GM23248 (cell line): ENCODE measurements at places on chromosomes 4 and X. TPM values are rescaled to one million over a fixed set of nuclear protein-coding genes. Genes with fewer than 3 reads are reported as not detected.
A peak's percentile ranks its signal among the peaks of the same experiment; 100 is the strongest.

Gene CXCL6
- 8.1 and 13.5 TPM in 2 replicates for total RNA-seq

Gene NLGN4X
- under 0.01 TPM in 1 of 2 replicates, not detected in the other for total RNA-seq

DNA sequence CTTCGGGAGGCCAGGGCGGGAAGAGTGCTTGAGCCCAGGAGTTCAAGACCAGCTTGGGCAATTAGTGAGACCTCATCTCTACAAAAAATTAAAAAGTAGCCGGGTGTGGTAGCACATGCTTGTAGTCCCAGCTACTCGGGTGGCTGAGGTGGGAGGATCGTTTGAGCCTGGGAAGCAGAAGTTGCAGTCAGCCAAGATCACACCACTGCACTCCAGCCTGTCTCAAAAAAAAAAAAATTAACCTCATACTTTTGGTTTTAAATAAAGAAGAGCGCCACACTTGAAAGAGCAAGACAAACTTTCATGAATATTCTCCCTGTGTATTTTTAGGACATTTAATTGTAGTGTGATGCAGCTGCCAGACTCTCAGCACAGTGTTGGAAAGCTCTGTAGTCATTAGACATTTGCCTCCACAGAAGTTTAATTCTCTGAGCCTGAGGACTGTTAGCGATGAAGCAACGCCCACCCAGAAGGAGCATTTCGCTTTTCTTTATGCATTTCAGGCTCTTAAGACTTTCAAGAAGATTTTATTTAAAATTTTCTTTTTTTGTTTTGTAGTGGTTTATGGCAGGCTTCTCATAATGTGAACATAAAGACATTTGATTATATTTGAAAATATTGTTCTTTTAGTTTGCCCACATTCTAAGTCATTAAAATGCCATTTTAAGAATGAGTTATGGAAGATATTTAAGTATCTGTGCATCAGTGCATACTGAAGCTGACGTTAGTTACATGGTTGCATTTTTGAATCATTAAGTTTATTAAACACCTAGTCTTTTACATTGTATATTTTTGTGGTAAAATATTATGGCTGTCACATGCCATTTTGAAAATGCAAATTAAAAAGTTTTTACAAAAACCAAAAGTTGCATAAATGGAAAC, 45.8 kb downstream of the DCLK2 start:
- DNase-seq = no peak
- no peak overlapping the region for H3K4me3 ChIP-seq

DNA sequence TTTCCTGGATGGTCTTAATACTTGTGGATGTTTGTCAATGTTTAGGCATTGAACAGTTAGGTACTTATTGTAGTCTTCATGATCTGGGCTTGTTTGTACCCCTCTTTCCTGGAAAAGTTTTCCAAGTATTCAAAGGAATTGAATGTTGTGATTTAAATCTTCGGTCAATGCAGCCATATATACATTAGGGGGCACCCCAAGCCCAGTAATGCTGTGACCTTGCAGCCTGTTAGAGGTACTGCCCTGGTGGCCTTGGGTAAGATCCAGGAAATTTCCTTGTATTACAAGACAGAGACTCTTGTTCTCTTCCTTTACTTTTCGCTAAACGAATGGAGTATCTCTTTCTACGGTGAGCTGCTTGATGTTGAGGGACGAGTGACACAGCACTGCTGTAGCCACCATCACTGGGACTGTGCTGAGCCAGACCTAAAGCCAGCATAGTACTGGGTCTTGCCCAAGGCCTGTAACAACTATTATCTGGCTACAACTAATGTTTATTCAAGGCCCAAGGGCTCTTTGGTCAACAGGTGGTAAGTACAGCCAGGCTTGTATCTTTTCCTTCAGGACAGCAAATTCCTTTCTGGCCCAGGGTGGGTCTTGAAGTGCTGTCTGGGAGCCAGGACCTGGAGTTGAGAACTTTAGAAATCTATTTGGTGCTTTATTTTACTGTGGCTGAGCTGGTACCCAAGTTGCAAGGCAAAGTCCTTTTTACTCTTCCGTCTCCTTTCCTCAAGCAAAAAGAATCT, 118.3 kb upstream of the ATOH1 start:
- no peak overlapping the region for H3K4me3 ChIP-seq
- DNase-seq = no peak
- no peaks in the 10 kb centered on the region for H3K36me3 ChIP-seq
- H3K27me3 ChIP-seq = no peaks in the 10 kb centered on the region

GRCh38 chrX:43644124-43644701, 11.9 kb upstream of the MAOA start:
- no peaks in the 10 kb centered on the region for H3K4me1 ChIP-seq
- no peak overlapping the region; the same call in 1 of the 2 replicates for H3K27ac ChIP-seq
- H3K27me3 ChIP-seq = no peaks in the 10 kb centered on the region
- H3K36me3 ChIP-seq = no peaks in the 10 kb centered on the region

- no peaks in the 10 kb centered on the region for H3K36me3 ChIP-seq
- peaks cover 12% of the 10 kb centered on the region; the same call in 1 of the 2 replicates for H3K4me1 ChIP-seq
- no peak for DNase-seq
- no peaks in the 10 kb centered on the region for H3K27me3 ChIP-seq
Observed at GRCh38 chrX:153340111-153340510, 6.2 kb downstream of the ZNF275 start.

DNA sequence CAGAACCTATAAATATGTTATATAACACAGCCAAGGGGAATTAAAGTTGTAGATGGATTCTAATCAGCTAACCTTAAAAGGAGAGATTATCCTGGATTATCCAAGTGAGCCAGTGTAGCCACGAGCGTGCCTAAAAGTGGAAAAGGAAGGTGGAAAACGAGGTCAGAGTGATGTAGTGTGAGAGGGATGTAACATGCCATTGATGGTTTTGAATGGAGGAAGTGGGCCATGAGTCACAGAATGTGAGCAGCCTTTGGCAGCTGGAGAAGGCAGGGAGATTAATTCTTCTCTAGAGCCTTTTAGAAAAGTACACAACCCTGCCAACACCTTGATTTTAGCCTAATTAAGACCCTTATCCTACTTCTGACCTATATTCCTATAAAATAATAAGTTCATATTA, 149.1 kb downstream of the SLC39A8 start:
- no peaks in the 10 kb centered on the region for H3K36me3 ChIP-seq
- peak; percentile 20 for DNase-seq
- no peak overlapping the region for H3K27ac ChIP-seq
- no peaks in the 10 kb centered on the region for H3K4me1 ChIP-seq

DNA sequence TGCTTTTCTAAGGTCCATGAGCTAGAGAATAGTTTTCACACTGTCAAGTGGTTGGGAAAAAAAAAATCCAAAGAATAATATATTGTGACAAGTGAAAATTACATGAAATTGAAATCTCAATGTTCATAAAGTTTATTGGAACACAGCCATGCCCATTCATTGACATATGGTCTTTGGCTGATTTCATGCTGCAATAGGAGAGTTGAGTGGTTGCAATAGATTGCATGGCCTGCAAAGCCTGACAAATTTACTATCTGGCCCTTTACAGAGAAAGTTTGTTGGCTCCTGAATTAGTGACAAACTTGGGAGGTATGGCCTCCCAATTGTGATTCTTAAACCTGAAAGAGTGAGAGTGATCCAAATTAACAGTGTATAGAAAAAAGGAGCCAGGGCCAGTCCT, 115.5 kb upstream of the FAM9C start:
- no peak for DNase-seq
- H3K4me1 ChIP-seq = peaks cover 4% of the 10 kb centered on the region
- H3K27ac ChIP-seq = no peak overlapping the region
- no peaks in the 10 kb centered on the region for H3K27me3 ChIP-seq
- H3K36me3 ChIP-seq = no peaks in the 10 kb centered on the region

DNA sequence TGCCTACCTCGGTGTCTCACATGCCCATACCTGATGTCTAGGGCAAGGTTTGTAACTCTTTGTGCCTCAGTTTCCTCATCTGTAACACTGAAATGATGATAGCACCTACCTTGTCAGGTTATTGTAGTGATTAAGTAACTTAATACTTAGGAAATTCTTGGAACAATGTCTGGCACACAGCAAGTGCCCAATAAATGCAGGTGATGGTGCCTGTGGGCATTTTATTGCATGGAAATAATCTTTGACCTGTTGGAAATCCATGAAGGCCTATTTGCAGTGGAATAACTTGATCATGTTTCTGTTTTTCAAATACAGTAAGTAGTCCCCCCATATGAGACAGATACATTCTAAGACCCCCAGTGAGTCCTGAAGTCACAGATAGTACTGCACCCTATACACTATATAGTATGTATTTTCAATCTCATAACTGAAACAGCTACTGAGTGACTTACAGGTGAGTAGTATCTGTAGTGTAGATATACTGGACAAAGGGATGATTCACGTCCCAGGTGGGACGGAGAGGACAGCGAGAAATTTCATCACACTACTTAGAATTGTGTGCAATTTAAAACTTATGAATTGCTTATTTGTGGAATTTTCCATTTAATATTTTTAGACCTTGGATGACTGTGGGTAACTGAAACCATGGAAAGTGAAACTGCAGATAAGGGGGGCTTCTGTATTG, 42.1 kb downstream of the AFF1 start:
- no peak for DNase-seq
- H3K27me3 ChIP-seq = no peaks in the 10 kb centered on the region
- H3K36me3 ChIP-seq = no peaks in the 10 kb centered on the region
- no peak overlapping the region for H3K4me3 ChIP-seq
- H3K27ac ChIP-seq = no peak overlapping the region

- DNase-seq = peak; percentile 50
- H3K36me3 ChIP-seq = no peaks in the 10 kb centered on the region
- no peak overlapping the region for H3K4me3 ChIP-seq
- H3K4me1 ChIP-seq = peaks cover 29% of the 10 kb centered on the region
- H3K27ac ChIP-seq = no peak overlapping the region
- H3K27me3 ChIP-seq = no peaks in the 10 kb centered on the region
Observed at GRCh38 chr4:142347241-142347640, 498.9 kb downstream of the INPP4B start.

DNA sequence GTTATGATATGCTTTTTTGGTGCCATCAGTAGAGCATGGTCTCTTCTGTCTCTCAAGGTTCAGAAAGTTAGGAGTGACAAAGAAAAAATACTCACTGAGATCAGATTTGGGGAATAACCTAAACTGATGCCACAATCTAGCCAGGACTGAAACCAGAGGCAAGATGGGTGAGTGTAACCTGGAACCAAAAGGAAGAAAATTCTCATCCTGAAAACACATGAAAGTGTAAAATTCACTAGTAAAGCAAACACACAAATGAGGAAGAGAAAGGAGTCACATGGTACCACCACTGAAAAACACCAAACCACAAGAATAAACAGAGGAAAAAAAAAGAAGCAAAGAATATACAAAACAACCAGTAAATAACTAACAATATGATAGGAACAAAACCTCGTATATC, 96.4 kb downstream of the ANXA10 start:
- peaks cover 7% of the 10 kb centered on the region for H3K4me1 ChIP-seq
- no peak overlapping the region for H3K27ac ChIP-seq
- no peaks in the 10 kb centered on the region for H3K36me3 ChIP-seq
- H3K27me3 ChIP-seq = no peaks in the 10 kb centered on the region

GRCh38 chr4:88295656-88296055, 11.3 kb upstream of the PPM1K start:
- no peaks in the 10 kb centered on the region for H3K36me3 ChIP-seq
- no peaks in the 10 kb centered on the region for H3K27me3 ChIP-seq
- no peaks in the 10 kb centered on the region for H3K4me1 ChIP-seq

- no peaks in the 10 kb centered on the region for H3K4me1 ChIP-seq
- no peak overlapping the region for H3K4me3 ChIP-seq
- H3K27me3 ChIP-seq = no peaks in the 10 kb centered on the region
- DNase-seq = no peak
- H3K27ac ChIP-seq = no peak overlapping the region
- H3K36me3 ChIP-seq = no peaks in the 10 kb centered on the region
Observed at GRCh38 chrX:121106484-121107235, 59.2 kb downstream of the GLUD2 start.

DNA sequence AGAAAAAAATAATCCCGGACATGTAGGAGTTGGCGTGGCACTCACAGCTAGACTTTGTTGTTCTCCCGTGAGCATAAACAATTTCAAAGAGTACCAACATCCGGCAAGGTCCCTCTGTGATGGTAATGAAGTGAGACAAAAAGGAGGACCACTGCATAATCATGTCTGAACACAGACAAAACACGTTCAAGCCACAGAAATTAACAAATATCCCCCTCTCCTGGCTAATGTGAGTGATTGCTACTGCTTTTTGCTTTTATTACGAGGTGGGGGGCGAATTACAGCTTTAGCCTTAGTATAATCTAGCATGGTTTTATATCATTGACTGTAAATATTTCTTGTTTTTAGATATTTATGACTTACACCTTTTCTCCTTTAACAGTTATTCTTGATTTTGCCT, 118.5 kb downstream of the PLS3 start:
- no peak overlapping the region for H3K27ac ChIP-seq
- no peaks in the 10 kb centered on the region for H3K4me1 ChIP-seq
- no peak overlapping the region for H3K4me3 ChIP-seq

- no peaks in the 10 kb centered on the region for H3K27me3 ChIP-seq
- H3K27ac ChIP-seq = no peak overlapping the region
- peak; percentile 13 for DNase-seq
- H3K36me3 ChIP-seq = no peaks in the 10 kb centered on the region
- H3K4me3 ChIP-seq = no peak overlapping the region
Observed at GRCh38 chrX:40878766-40879165, 143.4 kb upstream of the MED14 start.
